Stimulated activated CD4-positive, alpha-beta T cell treated with anti-CD3 and anti-CD28 coated beads, Interleukin-15, amount 100 ng/mL, for 24 hours (primary cell): ENCODE measurements at places on chromosomes 6 and 20.
A peak's percentile ranks its signal among the peaks of the same experiment; 100 is the strongest.

DNA sequence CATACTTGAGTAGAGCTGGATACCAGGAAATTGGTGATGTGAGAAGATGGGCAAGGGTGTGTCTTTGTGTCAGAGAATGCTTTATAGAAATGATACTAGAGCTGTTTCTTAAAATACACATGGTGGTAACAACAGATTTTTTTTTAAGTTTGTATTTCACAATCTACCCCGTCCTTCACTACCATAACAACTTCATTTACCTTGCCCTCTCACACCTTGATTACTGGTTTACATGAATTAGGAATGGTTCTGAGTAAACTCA lies 45.4 kb downstream of the RARS2 start:
- DNase-seq = no peak

- no peak for DNase-seq
These were observed 130.6 kb upstream of the DOK5 start for GRCh38 chr20:54344832-54345231.

- no peak for DNase-seq
These were observed 589.1 kb downstream of the EYS start for GRCh38 chr6:65117817-65118409.

DNA sequence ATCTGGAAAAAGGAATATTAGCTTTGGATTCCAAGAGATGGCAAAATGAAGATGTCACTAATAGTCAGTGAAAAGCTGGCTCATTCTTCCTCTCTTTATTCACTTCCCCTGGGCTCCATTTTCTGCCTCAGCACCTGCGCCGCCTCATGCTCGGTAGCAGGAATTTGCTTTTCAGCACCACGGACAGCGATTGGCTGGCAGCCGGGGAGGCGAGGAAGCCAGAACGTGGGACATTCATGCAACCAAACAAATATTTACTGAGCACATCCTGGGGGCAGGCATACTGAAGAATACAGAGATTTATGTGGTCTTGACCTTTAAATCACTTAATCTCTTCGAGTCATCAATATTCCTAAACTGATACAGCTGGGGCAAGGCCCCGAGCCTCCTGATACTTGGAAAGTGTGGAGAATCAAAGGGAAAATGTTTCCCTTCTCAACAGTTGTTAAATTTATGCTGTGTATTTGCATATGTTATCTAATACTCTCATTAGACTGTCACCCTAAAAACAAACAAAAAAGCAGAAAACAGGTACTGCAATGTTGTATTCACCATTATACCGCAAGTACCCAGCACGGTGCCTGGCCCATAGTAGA lies 12.1 kb upstream of the PDYN start:
- peak; percentile 72 for DNase-seq

DNA sequence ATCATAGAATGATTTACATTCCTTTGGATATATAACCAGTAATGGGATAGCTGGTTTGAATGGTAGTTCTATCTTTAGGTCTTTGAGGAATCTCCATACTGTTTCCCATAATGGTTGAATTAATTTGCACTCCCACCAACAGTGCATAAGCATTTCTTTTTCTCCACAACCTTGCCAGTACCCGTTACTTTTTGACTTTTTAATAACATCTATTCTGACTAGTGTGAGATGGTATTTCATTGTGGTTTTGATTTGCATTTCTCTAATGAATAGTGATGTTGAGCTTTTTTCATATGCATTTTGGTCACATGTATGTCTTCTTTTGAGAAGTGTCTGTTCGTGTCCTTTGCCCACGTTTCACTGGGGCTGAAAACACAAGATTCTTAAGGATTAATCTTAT lies 107.3 kb downstream of the TINAG start:
- no peak for DNase-seq

- DNase-seq = no peak
These were observed 50.0 kb downstream of the ADAT2 start for GRCh38 chr6:143400258-143401067.

GRCh38 chr6:2619651-2620050 lies 131.1 kb downstream of the MYLK4 start:
- DNase-seq = no peak

DNA sequence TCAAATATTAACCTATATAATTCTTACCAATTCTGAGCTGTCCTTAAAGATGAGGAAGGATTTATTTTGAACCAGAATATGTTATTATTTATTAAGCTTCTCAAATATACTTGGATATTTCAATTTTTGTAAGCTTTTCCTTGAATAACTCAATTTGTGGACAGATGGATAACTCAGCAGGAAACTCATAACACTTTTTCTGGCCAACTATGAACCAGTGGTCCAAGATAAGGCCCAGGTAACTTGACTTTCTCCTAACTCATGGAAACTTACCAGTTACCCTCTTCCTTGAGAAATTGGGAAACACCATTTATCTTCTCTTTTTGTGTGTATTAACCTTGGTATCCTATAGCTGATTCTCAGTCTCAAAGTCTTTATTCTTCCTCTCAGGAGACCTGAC lies 427.5 kb upstream of the SYNCRIP start:
- DNase-seq = no peak

- DNase-seq = no peak
These were observed 23.7 kb downstream of the ADGRF5 start for GRCh38 chr6:46898006-46898405.

- no peak for DNase-seq
These were observed 207.2 kb downstream of the LMBRD1 start for GRCh38 chr6:69589626-69590025.

DNA sequence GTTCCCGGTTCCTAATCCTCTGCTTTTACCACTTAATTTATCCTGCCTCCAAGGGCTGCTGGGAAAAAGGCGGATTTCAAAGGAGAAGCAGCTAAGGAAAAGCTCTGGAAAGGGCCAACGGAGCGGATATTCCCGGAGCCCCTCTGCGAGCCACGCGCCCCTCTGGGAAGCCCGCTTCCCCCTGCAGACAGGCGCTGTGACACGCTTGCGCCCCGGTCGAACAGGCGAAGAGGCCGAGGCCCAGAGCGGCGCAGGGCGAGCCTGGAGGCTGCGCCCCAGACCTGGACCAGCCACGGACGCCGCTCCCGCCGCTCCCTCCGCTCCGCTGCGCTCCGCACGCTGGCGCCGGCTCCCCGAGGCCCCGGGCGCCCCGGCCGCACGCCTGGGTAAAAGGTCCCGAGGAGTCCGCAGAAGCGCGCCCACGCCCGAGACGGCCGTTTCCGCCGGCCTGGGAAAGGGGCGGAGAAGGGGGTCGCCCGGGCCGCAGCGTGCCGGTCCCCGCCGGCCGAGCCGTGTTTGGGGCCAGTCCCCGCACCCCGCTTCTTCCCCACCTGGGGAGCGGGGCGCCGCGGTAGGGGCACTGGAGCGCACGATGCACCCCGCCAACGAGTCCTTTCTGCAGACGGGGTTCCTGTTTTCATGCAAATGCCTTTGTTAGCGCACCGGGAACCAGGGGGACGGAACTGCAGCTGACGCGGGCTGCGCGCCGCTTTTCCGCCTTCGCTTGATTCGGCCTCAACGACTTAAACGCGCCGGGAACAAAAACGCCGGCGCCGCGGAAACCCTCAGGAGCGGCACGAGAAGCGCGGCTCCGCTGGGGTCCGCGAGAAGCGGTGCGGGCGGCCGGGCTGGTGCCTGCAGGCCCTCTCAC lies 91.9 kb upstream of the SIRPA start:
- DNase-seq = peak; percentile 47

DNA sequence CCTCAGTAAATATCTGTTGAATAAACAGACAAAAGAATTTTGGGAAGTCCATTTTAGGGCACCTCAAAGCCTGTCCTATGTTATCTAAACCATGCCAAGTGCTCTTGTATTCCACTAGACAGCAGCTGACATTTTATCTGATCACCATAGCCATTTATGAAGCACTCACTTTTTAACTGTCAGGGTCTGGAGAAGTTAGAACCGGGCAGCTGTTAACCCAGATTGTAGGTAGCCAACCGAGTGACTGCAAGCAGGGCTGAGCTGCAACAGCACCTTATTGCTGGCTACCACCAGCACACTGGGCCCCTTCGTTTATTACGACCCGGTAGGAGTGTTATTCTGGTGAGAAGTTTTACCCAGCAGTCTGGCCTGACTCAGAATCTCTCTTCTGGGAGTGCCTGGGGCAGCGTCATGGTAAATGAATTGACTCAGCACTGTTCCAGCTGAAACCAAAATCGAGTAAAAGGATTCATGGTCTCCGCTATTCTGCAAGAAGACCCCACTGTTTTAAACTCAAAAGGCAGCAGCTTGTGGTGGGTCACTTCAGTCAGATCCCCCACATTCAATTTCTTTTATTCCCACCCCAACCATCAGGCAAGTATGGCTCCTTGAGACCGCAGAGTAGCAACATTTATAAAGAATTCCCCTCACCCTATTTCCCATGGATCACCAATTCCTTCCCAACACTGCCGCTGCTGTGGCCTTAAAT lies 1.7 kb downstream of the UBE2V1 start:
- DNase-seq = peak; percentile 73

- no peak for DNase-seq
These were observed 211.4 kb upstream of the CDYL start for GRCh38 chr6:4564801-4565271.

DNA sequence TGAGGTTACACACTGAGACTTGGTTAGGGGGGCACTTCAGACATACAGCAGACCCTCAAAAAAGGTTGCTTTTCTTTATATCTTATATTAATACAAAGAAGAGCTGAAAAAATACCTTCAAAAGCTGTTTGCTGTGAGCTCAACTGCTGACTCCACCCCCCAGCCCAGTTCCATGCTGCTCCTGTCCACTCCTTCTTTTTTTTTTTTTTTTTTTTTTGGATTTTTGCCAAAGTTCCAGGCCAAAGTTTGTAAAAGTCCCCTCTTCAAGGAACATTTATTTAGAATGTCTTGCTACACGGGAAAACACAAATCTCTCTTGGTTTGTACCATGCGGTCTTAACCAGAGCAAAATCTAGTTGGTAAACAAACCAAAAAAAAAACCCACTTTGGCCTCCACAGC lies 85.3 kb upstream of the AKAP12 start:
- no peak for DNase-seq

DNA sequence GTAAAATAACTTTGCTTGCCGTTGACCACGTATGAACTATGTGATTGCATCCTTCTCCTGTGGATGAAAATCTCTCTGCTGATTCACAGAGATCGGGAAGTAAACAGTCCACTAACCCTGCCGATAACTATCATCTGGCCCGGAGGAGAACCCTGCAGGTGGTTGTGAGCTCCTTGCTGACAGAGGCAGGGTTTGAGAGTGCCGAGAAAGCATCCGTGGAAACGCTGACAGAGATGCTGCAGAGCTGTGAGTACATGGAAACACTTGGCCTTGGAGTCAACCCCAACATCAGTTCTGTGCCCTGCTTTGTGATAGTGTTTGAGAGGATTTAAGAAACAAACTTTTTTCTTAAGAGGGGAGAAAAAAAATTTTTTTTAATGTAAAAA lies 937 bp downstream of the TAF8 start:
- no peak for DNase-seq

DNA sequence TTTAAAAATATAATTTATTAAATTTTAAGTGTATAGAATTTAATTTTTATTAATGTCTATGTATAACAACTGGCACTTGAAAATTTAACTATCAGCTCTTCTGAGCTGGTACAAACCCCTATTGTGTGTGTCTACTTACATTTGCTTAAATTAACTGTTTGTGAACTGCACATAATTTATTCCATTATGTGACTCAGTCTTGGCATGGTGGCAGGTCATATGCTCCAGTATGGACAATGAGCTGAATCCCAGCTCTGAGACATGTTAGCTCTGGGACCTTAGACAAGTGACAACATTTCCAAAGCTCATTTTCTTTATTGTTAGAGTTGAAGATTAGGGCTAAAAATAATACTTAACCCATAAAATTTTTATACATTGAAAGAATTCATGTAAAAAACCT lies 526.1 kb upstream of the MARCKS start:
- DNase-seq = no peak

DNA sequence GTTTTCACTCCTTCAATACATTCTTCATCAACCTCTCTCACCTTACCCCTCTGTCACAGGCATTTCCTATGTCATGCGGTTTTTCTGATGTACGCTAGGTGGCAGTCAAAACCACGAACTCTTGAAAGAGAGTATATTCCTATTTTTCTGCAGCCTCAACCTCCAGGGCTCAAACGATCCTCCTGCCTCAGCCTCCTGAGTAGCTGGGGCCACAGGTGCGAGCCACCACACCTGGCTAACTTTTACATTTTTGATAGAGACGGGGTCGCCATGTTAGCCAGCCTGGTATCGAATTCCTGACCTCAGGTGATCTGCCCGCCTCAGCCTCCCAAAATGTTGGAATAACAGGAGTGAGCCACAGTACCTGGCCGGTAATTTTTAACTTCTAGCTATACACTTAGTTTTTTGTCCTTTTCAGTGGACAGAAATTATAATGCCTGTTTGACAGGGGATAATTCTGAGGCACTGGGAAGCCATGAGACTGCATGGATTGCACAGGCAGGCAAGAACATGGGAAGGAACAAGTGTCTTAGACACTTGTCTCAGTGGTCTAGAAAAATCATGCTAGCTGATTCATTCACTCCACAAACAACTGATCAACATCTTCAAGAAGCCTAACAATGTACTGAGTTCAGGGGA lies 22.5 kb upstream of the HFE start:
- DNase-seq = peak; percentile 32

DNA sequence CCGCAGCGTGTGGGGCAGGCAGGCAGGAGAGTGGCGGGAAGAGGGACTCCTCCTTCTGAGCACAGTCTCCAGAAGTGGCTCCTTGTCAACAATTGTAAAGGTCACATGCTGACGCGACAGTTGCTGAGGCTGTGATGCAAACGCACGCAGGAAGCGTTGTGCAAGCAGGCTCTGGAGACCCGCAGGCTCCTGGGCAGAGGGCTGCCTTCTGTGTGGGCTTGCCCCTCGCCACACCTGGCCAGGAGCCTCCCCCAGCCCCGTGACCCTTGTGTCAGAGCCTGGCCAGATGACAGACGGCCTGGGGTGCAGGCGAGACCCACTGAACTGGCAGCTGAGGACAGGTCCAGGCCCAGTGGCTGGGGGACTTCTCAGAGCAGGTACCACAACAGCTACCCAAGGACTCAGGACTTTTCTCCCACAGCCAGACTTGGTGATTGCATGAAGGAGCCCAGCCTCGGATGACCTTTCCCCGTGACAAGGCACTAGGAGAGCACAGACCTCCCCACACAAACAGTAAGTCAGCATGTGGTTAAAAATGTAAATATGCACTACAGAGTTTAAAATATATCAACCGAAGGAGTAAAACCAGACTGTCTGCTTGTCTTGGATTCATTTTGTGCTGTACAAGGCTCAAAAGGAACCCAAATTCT lies 222.1 kb upstream of the RREB1 start:
- DNase-seq = no peak

DNA sequence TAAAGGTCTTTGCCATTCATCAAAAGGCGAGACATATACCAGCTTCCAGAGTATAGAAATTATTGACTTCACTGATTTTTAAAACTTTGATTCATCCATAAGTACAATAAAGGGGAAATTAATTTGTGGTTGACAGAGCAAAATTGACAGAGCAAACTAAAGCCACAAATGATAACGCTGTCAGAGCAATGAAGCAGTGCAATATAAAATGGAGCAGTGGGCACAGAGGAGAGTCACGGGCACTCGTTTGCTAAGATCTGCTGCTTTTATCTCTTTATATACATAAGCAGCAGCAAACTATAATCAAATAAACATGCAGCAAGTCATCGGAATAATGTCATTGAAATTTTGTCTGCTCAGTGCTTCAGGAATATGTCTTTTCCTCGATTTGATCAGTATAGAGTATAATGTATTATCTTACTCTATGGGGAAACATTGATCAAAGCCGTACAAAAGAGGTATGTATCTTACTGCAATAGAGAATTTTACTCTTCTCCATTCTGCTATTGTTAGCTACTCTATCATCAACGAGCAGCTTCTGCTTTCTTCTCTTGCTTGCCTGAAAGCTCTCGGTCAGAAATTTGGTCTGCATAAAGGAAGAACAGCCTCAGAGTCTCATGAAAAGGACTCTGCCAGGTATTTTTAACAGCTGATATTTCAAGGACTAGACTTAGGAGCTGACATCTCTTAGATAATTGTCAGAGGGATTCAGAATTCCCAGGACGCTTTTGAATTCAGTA lies 546.0 kb upstream of the ARID1B start:
- no peak for DNase-seq
